WTC11 (cell line): ENCODE measurements at places on chromosomes 7 and 10.

DNA sequence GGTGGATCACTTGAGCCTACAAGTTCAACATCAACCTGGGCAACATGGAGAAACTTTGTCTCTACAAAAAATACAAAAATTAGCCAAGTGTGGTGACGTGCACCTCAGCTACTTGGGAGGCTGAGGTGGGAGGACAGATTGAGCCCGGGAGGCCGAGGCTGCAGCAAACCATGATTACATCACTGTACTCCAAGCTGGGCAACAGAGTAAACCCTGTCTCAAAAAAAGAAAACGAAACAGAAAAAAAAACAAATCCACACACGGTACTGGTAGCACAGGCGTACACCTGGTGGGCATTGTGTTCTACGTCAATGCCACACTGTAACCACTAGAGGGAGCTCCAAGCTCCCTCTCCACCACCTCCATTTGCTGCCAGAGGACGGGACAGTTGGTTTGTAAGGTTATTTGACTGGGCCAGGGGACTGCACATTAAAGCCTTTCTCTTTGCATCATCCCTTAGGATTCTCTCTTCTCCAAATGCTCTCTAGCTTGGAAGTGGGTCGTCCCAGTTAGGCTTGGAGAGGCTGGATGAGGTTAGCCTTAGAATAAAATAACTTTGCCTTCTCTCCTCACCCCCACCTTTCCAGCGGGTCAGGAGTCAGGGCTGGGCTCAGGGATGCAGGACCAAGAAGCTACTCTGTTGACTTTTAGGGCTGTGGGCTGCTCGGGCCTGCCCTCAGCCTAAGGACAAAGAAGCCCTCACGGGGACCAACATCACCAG is 130.8 kb downstream of the SORBS1 start:
- DNase-seq: peak; percentile 55

DNA sequence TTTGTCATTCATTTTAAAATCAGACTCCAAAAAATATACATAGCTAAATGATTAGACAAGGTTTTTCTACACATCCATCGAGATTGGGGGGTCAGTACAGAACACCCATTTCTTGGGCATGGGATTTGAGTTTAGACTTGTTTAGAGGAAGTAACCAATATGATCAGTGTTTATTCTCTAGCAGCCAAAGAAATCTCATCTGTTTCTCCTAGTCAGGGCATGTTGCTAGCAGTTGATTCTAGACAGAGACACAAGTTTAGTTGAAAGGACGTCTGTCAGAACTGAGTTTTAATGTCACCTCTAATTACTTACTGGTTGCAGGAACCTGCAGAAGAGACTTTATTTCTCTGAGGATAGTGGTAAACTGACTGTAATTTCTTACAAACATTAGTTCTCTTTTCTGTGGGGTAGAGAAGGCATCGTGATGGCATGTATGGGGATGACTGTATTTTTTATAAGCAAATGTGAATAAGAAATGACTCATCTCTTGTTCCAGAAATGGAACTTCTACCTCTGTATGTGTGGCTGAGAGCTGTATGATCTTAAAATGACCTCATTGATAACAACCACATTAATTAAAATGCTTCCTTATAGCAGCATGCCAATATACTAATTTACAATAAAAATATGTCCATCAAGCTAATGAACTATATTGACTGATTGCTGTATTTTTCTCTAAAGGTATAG is 30.6 kb upstream of the RHOBTB1 start:
- no peak for DNase-seq

GRCh38 chr7:157527686-157528085 is 190.9 kb downstream of the DNAJB6 start:
- no peak for DNase-seq

GRCh38 chr7:24936121-24936824 is 43.7 kb downstream of the OSBPL3 start:
- DNase-seq: no peak

DNA sequence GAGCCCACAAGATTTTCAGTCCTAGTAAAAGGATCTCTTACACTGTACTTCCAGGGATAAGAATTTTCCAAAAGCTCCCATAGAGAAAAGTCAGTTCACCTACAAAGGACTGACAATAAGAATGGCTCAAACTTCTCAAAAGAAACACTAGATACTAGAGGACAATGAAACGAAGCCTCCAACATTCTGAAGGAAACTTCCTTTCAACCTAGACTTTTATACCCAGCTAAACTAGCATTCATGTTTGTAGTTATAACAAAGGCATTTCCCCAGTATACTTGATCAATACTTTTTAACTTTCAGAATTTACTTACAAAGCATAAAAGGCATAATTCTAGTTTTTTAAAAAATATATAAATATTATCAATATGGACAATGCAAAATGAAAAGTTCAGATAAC is 41.0 kb upstream of the DNAAF5 start:
- no peak for DNase-seq

- DNase-seq: no peak
These were observed 556.9 kb downstream of the DNAJB9 start for GRCh38 chr7:109126404-109127050.

GRCh38 chr7:55474944-55475854 is 97.1 kb downstream of the VOPP1 start:
- no peak for DNase-seq

- peak; percentile 10 for DNase-seq
These were observed 12.7 kb downstream of the GPRIN2 start for GRCh38 chr10:46543466-46544377.

- DNase-seq: no peak
These were observed 5.0 kb downstream of the PDZD8 start for GRCh38 chr10:117370205-117370604.

DNA sequence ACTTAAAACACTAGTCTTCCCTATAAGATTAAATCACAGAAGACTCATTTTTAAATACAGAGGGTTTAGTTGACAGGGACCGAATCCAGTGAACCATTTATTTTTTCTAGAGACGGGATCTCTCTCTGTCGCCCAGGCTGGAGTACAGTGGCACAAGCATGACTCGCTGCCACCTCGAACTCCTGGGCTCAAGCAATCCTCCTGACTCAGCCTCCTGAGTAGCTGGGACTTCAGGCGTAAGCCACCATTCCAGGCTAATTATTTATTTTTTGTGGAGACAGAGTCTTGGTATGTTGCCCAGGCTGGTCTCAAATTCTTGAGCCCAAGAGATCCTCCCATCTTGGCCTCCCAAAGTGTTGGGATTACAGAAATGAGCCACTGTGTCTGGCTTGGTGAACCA is 20.9 kb upstream of the LYZL1 start:
- no peak for DNase-seq

GRCh38 chr7:67486401-67486800 is 489.8 kb downstream of the TYW1 start:
- no peak for DNase-seq

DNA sequence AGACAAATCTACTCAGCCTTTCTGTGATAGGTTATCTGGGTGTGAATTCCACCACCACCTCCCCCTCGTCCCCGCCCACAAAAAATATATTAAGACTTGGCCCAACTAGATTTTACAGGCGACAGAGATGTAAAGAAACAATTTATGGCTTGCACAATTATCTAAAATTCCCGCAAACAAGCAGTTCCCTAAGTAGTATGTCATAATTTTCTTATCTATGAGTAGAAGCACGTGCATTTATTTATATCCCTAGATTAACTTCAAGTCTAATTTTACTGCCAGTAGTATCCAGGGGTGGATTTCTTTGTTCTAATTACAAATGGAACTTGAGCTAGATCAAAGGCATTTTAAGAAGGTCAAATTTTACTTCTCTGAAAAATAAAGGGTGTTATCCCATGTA is 1.7 kb downstream of the TSPAN12 start:
- no peak for DNase-seq

GRCh38 chr7:141366091-141366621 is 185.1 kb upstream of the AGK start:
- no peak for DNase-seq

DNA sequence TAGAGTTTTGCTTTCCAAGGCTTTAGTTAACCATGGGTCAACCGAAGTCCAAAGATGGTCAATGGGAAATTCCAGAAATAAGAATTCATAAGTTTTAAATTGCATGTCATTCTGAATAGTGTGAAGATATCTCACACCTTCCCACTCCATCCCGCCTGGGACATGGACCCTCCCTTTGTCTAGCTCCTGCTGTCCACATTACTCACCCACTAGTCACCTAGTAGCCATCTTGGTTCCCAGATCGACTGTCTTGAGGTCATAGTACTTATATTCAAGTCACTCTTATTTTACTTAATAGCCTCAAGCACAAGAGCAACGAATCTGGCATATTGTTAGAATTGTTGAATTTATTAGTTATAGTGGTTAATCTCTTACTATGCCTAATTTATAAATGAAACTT is 366.6 kb downstream of the PRPF18 start:
- DNase-seq: no peak

- no peak for DNase-seq
These were observed 13.5 kb downstream of the EFCAB10 start for GRCh38 chr7:105567821-105568220.

- no peak for DNase-seq
These were observed 63.3 kb upstream of the THSD7A start for GRCh38 chr7:11895337-11895736.

GRCh38 chr10:69091143-69091651 is 3.3 kb downstream of the SRGN start:
- DNase-seq: no peak

DNA sequence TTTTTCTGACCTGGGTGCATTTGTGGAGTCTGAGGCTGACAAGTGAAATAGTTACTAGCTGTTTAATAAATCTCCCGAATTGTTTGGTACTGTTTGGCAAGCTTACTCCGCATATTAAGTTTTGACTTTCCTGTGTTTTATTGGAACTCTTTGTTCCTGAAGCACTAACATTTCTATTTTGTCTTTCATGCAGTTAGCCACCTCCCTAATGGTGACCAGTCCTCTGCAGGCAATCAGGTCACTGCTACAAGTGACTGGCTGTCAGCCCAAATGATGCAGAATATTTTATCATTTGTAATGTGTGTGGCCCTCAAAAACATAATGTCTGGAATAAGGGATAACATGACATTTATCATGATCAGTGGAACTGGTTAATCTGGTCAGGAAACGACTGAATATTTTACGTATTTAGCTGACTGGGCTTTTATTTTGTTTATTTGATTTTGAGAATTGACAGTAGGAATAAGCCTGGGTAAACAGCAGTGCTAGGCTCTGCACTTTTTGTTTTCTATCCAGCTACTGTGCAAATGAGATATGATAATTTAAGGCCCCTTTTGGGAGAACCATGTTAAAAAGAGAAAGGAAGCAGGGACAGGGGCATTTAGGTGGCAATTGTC is 82.9 kb downstream of the ST7 start:
- DNase-seq: no peak

DNA sequence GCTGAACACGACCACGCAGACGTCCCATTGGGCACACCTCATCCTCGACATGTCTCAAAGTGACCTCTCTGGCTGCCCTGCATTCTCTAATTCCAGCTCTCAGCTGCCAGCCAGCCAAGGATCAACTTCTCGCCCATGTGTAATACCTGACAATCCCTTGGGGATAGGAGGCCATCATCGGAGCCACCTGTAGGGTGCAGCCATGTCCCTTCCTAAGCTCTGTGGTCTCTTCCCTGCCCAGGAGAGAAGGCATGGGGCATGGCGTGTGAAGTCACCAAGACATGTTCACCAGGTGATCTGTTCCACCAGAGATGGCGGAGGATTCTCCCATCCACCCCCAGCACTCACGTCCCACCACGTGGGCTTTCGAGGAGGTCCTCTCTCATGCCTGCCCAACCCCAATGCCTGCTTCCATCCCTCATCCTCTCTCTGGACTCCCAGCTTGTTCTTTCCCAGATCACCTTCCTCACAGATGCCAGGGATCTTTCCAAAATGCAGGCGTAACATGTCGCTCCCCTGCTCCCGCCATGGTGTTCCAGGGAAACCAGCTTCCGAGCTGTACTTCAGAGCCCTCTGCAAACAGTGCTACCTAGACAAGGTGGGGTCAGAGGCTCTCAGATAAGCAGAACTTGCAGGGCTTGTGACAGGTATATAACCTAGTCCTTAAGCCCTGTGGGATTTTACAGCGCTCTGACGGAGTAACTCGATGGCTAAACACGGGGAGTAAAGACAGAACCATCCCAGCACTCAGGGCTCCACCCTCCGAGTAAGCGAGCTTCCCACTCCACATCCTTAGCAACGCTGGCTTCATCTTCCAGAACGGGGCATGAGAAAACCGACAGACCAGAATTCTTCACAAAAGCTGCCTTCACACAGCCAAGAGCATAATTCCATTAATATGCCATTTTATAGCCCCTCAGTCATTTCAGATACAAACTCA is 41.1 kb downstream of the BRI3 start:
- DNase-seq: no peak

- DNase-seq: no peak
These were observed 175.0 kb downstream of the CCDC71L start for GRCh38 chr7:106485919-106486318.

DNA sequence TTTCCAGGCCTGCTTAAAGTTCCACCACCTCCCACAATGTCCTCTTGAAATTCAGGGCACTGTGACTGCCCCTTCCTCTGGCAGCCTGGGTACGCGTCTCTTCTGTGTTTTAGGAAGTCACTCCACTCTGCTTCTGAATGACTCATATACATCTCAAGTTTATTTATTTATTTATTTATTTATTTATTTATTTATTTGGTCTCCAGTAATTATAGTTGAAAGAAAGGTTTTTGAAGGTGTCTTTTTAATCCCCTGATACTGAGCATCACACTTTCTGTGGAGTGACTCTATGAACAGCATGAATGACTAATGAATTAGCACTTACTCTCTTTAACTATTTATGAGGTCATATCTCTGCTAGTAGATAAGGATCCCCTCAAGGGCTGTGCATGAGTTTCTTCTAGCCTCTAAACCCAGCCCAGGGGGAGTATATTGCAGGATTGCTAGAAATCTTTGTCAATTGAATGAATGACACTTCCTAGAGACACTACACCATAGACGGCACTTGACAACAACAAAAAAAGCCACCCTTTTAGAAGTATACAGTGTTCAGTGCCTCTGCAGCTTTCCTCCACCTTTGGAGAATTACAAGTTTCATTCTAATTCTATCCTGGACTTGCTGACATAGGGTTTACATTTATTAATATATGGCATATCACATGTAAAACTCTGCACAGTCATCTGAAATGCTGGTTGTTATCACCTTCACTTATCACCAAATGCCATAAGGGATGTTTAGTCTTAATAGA is 2.1 kb downstream of the MACC1 start:
- no peak for DNase-seq
